Activated naive CD8-positive, alpha-beta T cell treated with anti-CD3 and anti-CD28 coated beads, Interleukin-2, amount 10 ng/mL, durations not matched to agents 7 days and 5 days (primary cell): ENCODE measurements at places on chromosomes 1 and 21. TPM values are rescaled to one million over a fixed set of nuclear protein-coding genes. Genes with fewer than 3 reads are reported as not detected.

DNA sequence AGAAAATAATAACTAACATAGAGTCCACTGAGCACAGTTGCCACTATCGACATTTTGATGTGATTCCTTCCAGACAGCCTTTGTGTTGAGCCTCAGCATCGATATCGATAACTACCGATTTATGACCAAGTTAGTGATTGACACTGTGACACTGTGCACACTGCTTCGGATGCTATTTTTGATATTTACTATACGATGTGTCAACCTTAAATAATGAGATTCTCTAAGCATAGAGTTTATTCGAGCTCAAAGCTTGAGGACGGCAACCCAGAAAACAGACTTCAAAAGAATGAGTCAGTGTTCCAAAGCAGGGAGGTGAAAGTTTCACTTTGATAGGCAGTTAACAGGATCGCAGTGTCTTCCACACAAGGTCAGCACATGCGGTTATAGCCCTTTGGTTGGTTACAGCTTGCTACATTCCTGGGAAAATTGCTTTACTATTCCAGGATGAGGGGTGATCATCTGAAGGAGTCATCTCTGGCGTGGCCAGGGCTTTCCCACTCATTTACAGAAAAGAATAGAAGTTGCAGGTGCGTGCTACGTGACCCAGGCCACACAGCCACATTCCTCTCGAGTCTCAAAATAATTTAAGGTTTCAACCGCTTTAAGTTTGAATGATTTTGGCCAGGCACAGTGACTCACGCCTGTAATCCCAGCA is 53.6 kb upstream of the EFHD2 start:
- DNase-seq: no peak

DNA sequence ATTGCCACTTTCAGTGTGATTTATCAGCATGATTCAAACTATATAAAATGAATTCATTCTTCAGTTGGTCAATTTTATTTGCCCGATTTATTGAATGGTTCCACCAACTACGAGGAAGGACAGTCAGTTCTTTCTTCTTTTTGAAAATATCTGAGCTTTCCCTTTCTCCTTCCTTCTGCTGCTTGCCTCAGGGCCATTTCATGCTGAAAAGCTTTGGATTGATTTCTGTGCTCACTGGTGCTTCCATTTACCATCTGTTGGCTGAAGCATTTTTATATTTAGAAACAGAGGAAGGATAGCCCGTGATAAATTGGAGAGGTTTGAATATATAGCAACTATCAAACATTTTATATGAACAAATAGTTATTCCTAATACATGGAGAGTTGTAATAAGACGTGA is 68.9 kb upstream of the ADAMTS5 start:
- no peak for DNase-seq

DNA sequence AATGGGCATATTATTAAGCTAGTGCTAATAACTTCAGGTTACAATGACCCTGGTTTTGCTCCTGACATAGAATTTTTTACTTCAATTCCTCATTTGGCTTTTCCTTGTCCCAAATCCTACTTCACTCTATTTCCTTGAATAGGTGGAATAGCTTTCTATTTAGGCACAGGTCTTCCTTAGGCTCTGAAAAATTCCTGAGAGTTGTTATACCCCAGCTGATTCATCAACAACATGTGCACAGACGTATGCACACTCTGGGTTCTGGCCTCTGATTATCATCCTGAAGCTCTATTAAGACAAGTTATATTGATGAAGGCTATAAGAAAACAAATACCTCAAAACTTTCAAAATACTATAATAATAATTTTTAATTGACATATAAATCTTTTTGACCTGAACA is 172.4 kb downstream of the NTMT2 start:
- no peak for DNase-seq

DNA sequence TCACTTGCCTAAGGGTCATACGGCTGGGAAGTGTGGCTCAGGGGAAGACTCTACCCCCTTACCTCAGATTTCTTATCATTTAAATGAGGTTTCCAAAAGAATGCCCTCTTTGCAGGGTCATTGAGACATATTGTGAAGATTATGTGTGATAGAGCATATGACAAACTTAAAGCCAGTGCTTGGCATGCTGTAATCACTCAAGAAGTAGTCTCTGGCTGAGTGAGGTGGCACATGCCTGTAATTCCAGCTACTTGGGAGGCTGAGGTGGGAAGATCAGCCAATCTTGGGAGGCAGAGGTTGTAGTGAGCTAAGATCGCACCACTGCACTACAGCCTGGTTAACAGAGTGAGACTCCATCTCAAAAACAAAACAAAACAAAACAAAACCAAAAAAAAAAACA is 7.5 kb upstream of the LDLRAD2 start:
- DNase-seq: no peak

DNA sequence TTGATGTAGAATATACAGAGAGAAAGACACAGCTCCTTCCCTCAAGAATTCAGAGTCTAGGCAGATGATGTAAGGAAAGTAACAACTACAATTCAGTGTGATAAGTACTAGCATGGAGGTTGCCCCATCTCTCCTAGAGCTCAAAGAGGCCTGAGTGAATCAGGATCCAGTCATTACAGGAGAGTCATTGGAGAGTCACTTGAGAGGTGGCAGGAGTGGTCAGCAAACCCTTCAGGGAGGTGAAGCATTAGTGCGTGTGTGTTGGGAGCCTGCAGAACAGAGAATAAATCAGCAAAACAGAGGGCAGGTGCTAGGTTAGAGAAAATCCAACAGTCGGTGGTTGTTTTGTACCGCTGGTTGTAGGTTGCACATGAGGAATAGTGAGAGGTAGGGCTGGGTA is 46.1 kb downstream of the GRIK1 start:
- no peak for DNase-seq

DNA sequence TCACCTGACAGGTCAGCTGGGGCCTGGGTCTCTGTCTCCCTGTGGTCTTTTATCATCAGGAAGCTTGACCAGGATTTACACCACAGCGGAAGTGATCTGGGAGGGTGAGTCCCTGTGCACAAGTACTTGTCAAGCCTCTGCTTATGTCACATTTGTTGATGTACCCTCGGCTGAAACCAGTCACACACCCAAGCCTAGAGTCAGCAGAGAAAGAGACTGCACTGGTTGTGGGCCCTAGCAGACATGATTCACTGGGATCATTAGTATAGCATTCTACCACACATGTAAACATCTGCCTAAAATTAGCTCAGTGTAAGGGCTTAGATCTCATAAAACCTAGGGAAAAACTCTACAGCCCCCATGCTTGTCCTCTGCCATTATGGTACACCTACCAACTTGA is 79.3 kb upstream of the LAMC2 start:
- no peak for DNase-seq

NBPF6 gene
- not detected for total RNA-seq

DNA sequence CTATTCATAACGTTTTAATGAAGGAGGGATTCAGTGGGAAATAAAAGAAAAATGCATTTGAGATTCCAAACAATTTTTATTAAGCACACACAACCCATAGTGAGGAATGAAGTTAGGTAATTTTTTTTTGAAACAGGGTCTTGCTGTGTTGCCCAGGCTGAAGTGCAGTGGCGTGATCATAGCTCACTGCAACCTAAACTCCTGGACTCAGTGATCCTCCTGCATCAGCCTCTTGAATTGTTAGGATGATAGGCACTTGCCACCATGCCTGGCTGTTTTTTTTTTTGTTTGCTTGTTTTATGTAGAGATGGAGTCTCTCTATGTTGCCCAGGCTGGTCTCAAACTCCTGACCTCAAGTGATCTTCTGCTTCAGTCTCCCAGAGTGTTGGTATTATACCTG is 28.9 kb downstream of the LYPLAL1 start:
- DNase-seq: no peak

DNA sequence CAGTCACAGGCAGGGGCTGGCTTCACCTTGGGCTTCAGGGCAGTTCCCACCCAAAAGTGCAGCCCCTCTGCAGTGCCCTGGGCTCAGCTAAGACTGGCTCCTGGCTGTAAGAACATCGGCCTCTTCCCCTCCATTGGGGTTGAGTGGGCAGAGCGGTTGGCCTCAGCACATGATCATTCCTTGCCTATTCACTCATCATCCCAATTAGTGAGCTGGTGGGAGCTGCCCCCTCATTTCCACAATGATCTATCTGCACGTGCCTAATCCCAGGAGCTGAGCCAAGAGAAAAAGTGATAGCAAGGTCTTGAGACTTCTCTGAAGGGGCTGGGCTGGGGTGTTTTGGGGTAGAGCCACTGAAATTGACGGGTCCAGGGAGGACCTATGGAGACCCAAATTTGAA is 133.6 kb downstream of the SYF2 start:
- DNase-seq: peak; percentile 33

SFN gene
- total RNA-seq: 1.8 TPM

- no peak for DNase-seq
Measured at GRCh38 chr21:39037807-39038405, 145.3 kb downstream of the PSMG1 start.

GRCh38 chr1:207858806-207859205 is 52.1 kb downstream of the CD34 start:
- DNase-seq: no peak

DNA sequence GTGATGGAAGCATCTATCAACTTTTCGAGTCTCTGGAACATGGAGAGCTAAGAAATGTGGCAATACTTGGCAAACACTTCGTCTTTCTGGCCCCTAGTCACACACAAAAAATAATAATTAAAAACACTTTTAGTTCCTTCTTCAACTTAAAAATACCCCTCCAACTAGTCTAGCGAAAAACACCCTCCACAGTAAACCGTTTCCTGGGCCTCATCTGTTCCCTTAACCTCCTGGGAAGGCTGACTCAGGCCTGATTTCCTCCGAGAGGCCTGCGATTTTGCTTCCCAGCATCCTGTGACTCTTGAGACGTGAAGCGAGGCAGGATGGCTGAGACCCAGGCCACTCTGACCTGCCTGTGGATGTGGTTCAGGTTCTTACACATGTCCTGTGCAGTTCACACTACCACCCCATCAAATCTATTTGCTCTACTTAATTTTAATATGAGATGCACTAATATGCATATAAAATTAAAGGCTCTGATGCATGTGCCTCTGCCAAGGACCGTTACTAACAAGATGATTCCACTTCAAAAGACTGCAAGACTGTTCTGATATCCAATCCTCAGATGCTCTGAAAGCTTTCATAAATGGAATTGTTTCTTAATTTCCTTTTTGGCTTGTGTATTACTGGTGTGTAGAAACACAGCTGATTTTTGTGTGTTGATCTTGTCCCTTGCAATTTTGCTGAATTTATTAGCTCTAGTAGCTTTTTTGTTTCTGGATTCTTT is 3.5 kb downstream of the NAV1 start:
- DNase-seq: no peak

MYOC gene
- not detected for total RNA-seq

DNA sequence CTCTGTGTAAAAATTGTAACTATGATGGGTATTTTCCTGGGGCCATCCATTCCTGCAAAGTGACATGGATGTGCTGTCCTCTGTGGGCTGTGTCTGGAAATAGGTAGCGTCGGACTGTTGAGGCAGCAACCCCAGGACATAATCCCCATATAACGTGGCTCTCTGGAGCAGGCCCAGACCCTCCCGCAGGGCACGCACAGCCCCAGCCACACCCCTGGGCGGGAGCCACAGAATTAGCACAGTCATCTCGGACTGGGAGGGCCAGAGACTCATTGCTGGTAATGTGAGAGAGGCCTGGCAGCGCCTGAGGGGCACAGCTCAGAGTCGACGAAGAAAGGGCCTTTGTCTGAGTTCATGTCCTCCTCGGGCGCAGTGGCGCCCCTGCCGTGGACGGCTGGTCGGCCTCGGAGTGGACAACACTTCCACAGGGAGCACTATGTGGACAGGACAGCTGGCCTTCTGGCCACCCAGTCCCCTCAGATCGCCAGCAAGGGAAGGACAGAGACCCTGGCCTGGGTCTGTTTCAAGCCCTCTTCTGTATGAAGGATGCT is 20.1 kb downstream of the SIM2 start:
- DNase-seq: no peak

PRMT2 gene
- 157 TPM for total RNA-seq

DNA sequence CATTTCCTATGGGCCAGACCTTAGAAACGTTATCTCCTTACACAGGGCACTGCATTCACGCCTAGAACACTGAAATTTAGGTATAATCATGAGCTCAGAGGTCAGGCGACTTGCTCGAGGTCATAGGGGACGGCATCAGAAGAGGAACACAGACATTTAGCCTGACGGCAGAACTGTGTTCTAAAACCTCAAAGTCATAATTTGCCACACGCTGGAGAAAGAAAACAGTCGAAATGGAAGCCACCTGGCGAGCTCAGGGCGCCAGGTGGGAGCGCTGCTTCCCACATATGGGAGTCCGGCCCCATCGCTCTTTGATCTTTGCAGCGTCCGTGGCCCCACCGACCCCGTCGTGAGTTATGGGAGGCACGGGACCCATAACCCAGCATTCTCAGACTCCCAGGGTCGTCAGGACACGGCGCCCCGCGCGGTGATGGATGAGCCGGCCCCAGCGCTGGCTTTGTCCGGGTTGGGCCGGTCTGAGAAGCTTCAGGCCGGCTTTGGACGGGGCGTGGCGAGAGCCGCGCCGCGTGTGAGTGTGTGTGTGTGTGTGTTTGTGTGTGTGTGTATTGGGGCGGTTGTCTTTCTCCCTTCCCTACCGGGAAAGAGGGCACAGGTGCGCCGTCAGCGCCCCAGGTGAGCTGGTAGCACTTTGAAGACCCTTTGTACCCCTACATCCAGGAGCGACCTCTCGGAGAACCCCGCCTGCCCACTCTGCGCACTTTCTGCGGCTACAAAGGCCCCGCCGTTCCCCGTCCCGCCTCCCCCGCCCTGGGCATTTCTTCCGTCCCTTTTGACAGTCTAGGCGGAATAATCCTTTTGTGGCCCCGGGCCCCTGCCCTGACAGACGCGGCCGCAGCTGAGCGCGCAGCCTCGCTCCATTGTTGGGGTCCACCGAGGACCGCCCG is 861 bp upstream of the DRAXIN start:
- no peak for DNase-seq

DNA sequence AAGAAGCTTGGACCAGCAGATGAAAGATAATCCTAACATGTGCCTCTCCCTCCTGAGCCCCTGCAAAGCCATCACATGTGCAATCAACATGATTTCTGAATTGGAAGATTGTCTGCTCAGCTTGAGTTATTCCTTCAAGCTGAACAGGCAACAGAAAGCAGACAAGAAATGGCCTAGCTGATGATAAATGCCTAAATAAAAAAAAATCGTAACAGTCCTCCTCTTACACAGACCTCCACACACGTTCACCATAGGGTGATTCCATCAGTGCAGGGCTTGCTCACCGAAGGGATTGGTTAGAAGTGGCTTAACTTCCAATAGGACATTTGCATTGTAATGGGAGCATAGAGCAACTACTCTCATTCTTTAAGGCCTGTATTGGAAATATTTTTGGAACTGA is 14.6 kb downstream of the KRTAP19-8 start:
- DNase-seq: no peak

DNA sequence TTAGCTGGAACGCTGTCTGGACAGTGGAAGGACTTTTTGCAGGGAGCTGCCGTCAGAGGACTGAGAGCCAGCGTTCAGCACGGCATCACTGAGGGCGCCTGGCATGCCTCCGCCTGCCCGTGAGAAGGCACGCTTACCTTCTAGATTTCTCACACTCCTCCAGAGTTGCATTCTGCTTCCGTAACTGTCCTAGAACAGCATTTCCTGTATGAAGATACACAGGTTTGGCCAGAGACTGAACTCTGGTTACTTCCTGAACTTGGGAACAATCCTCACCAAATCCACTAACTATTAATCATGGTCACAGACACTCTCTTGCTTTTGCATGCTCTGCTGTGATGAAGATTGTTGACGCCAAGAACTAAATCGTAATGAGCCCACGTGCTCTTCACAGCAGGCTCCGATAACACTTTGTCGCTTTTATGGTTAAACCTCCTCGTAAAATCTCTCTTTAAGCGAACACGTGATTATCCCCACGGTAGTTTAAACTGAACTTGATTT is 93.5 kb downstream of the KIF26B start:
- DNase-seq: no peak

ZYG11A gene
- 0.09 TPM for total RNA-seq

HOOK1 gene
- total RNA-seq: 8.6 TPM
